Stimulated activated CD8-positive, alpha-beta memory T cell treated with anti-CD3 and anti-CD28 coated beads, Interleukin-2, amount 100 ng/mL, for 1 hour (primary cell): ENCODE measurements at places on chromosomes 5 and 9.
A peak's percentile ranks its signal among the peaks of the same experiment; 100 is the strongest.

GRCh38 chr5:76742583-76742982 is 26.7 kb downstream of the F2R start:
- no peak for DNase-seq

DNA sequence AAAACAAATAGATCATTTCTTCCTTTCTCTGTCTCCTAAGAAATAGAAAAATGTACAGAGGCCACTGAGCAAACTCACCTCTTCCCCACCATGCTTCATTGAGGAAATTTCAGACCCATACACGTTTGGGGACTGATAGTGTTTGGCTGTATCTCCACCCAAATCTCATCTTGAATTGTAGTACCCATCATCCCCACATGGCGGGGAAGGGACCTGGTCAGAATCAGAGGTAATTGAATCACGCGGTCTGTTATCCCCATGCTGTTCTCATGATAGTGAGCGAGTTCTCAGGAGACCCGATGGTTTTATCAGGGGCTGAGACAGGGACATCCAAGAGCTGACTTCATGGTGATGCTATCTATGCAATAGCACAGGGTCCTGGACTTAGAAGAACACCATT is 1655.8 kb downstream of the MAT2B start:
- DNase-seq = no peak

DNA sequence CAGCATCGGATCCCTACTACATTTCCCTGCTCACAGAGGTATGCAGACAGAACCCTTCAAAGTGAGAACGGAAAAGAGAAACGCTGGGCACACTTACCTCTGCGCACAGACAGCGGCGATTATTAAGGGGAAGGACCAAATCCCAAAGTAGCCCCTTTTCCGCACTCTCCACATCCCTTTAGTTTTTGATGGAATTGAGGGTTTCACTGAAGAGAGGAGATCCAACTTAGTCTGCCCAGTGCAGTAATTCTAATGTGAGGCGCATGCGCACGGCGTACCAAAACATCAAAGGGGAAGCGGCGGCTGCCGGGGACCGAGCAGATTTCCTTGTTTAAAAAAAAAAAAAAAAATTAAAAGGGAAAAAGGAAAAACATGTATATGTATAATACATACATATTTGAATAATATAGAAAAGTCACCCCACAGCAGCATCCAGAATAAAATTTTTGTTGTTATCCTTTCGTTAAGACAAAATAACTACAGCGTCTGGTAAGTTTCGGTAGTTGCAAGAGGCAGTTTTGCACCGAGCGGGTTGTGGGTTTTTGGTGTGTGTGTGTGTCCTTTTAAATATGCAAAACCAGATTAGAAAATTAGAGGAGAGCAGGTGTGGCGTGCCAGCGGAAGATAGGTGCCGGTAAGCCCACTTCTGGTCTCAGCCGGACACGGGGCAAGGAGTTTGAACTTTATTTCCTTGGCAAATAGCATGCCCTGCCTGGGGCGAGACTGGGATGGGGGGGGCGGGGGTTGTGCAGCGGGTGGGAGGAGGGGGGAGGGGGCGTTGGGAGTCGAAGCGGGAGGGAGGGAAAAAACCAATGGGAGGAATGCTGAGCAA is at the start of gene GABRB2:
GABRB2 (minus strand) TSS at position 256 of the 832 bp plus-strand sequence; CDS start at position 174, 82 bp downstream.
- DNase-seq = no peak

DNA sequence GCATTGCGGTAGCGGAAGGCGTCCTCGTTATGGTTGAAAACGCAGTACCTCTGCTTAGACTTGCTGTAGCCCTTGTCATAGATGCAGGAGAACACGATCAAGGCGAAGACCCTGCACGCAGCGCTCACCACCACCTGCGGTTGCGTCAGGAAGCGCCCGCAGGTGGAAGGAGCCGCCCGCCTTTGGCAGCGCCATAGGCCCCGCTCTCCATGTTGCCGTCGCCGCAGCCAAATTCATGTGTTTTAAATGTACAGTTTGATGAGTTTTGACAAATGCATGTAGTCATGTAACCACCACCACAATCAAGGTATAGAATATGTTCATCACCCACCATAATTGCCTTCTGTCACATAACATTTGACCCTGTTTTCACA is 84.9 kb upstream of the CEP78 start:
- no peak for DNase-seq

GRCh38 chr9:84216151-84216550 is 124.4 kb downstream of the SLC28A3 start:
- no peak for DNase-seq

GRCh38 chr9:94948567-94949235 is 222.2 kb downstream of the AOPEP start:
- DNase-seq = no peak

GRCh38 chr5:173869316-173869715 is 18.8 kb upstream of the CPEB4 start:
- no peak for DNase-seq

DNA sequence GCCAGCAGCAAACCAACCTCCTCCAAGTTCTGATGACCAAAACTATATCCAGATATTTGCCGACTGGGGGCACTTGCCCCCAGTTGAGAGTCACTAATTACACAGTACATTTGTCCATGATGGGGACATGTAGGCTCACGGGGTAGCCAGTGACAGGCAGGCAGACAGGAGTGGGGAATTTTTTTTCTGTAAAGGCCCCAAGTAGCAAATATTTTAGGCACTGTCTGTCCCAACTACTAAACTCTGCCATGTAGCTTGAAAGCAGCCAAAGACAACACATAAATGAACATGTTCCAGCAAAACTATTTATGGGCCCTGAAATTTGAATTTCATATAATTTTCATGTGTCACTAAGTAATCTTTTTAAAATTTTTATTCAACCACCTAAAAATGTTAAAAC is 80.7 kb downstream of the GRIA1 start:
- DNase-seq = no peak

- no peak for DNase-seq
Observed at GRCh38 chr9:121368745-121369144, 1.3 kb downstream of the STOM start.

GRCh38 chr5:8934455-8934854 is 611.4 kb downstream of the SEMA5A start:
- no peak for DNase-seq

- no peak for DNase-seq
Observed at GRCh38 chr5:147918899-147919298, 12.6 kb upstream of the C5orf46 start.

DNA sequence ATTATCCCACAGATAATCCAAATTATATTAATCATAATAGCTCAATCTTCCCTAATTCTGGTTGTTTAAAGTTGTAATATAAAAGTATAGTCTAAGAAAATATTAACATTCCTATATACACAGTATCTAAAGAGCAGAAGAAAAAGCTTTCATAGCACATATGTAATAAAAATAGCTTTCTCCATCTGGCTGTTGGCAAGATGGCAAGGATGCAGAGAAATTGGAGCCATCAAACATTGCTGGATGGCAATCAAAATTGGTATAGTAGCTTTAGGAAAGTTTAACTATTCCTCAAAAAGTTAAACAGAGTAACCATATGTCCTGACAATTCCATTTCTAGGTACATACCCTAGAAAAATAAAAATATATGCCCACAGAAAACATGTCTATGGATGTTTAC is 66.8 kb downstream of the TBCA start:
- DNase-seq = no peak

GRCh38 chr9:19161257-19162025 is 34.1 kb upstream of the PLIN2 start:
- DNase-seq = no peak

GRCh38 chr5:113526421-113526820 is 12.9 kb downstream of the YTHDC2 start:
- no peak for DNase-seq

GRCh38 chr9:87535817-87536539 is 38.3 kb downstream of the DAPK1 start:
- no peak for DNase-seq

- no peak for DNase-seq
Observed at GRCh38 chr5:132098151-132098594, 24.6 kb downstream of the CSF2 start.

DNA sequence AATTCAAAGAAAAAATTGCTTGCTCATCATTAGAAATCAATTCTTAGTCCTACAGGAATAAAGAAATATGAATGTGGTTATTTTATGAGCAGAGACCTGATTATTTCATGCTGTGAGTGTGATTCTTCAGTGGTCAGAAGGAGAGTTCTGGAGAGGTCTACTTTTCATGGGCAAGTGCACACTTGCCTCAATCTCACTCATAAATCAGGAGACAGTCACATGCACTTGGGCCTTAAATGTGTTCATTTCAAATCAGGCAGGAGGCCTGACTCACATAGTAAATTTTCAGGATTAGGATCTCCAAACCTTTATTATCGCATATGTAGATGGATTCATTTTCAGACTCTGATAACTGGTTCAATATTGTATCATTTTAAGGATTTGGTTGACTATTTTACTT is 323.2 kb upstream of the CCNH start:
- no peak for DNase-seq

- DNase-seq = no peak
Observed at GRCh38 chr5:83925321-83925954, 204.8 kb upstream of the HAPLN1 start.

- no peak for DNase-seq
Observed at GRCh38 chr9:23598994-23599393, 227.0 kb downstream of the ELAVL2 start.

- no peak for DNase-seq
Observed at GRCh38 chr9:86550401-86550800, 196.2 kb upstream of the TUT7 start.

GRCh38 chr9:137673886-137674285 is 55.1 kb downstream of the EHMT1 start:
- DNase-seq = no peak

GRCh38 chr9:109906766-109907382 is 126.9 kb downstream of the PALM2AKAP2 start:
- no peak for DNase-seq

DNA sequence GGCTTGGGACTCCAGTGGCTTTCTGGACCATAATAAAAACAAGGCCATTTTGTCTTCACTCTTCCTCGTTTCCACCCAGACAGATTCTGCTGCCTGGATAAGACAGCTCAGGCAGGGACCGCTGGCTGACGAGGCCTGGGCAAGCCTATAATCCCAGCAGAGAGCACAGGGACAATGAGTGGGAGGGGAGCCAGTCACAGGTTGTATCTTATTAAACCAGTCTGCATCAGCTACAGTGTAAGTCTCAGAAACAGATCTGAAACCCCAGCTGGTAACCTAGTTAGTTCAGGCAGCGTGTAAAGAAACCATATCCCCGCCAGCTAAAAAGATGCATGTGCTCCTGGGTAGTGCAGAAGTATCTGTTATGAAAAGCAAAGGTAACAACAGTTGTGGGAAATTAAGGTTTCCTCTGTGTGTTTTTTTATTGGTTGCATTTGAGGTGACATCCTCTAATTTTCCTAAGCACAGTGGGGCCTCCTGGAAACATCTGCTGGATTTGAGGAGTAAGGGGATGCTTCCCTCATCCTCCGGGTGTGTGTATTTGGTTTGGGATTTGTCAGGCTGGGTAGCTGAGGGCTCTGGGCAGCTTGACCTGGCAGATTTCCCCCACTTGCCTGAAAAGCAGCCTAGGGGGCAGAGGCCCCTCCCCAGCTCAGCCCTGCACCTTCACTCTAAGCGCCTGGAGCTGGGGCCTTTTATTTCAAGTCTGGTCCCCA is 15.2 kb upstream of the TAL2 start:
- no peak for DNase-seq

GRCh38 chr9:81530310-81530810 is 159.0 kb downstream of the TLE1 start:
- no peak for DNase-seq

GRCh38 chr9:95974389-95974788 is 98.9 kb downstream of the ERCC6L2 start:
- DNase-seq = no peak

- no peak for DNase-seq
Observed at GRCh38 chr5:91963166-91963565, 580.0 kb upstream of the ARRDC3 start.

GRCh38 chr5:36696059-36696673 is 89.8 kb downstream of the SLC1A3 start:
- peak; percentile 7 for DNase-seq

GRCh38 chr5:87784879-87785495 is 372.3 kb upstream of the CCNH start:
- DNase-seq = no peak

DNA sequence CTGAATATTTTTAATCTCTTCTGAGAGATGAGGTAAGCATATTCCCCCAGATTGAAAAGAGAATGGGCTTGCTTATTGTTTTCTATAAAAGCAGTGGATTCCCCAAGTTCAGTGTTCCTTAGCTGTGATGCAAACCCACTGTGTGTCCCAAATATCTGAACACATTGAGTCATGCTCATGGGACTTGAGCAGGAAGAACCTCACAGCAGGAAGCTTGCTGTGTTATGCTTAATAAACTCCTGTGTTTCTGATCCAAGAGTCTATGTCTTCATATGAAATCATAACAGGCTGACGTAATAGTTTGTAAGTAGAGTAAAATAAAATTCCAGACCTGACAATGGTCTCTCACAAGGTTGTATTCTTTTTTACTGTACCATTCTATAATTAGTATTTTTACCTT is 24.8 kb upstream of the LOX start:
- no peak for DNase-seq

- no peak for DNase-seq
Observed at GRCh38 chr5:67095346-67096171, 101.0 kb downstream of the CD180 start.

DNA sequence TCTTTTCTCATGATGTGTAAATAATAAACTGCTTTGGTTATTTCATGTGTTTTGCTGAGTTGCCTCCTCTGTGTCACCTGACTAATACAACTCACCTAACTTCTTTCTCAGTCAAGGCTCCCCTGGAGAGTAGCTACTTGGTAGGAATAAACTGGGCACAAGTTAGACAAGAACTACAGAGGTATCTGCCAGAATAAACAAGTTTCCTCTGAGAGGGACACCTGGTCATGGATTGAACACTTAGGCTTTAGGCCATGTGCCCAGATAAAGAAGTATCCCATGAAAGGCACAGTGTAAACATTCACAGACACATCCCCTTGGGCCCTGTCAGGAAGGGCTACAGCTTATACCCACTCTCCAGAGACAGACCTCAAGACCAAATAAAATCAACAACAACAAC is 532.5 kb downstream of the KIF4B start:
- DNase-seq = no peak

DNA sequence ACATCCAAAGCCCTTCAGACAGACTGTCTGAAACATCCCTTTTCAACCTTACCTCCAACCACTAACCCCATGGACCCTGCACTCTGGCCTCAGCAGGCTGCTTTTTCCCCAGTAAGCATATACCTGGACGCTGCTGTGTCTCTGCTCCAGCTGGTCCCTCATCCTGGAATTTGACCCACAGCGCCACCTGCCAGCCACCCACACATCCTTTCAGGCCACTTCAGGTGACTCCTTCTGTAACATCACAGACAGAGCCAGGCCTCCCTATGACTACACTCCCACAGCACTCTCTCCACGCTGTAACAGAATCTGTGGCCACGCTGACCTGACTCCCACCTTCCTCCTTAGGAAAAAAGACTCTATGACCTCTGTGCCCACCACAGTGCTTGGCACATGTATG is 3.4 kb downstream of the MGAT1 start:
- no peak for DNase-seq

- DNase-seq = no peak
Observed at GRCh38 chr5:175680463-175680862, 22.6 kb downstream of the HRH2 start.
